CD8-positive, alpha-beta memory T cell (primary cell): ENCODE measurements at places on chromosomes 5 and 9. TPM values are rescaled to one million over a fixed set of nuclear protein-coding genes. Genes with fewer than 3 reads are reported as not detected.

DNA sequence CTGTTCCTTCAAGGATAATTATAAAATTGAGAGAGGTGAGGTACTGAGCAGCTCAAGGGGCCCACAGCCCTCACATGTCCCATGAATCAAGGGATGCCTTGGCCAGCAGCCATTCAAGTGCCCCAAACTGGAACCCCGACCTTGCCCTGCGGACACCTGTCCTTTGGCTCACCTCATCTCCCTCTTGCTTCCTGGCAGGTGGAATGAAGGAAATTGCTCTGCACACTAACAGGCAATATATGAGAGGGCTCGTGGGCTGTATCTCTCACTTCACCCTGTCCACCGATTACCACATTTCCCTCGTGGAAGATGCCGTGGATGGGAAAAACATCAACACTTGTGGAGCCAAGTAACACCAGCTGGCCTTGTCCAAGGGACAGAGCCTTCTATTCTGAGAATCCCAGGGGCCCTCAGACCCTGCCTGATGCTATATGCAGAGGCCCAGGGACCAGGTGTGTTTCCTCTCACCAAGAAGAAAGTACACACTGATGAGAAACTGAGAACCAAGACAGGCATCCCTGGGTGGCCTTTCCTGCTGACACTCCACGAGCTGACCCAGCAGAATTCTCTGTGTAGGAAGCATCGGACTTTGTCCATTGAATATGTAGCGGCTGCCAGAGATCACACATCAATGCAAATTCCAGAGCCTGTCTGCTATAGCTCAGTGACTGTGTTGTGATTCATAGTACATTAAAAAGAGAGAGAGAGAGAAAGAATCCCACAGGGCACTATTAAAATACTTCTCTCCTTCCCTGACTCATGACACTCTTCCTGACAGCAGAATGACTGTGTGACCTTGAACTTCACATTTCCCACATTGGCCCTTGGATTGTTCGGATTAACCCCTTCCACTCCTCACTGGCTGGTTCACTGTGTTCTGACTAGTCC, 92.6 kb downstream of the LIFR start:
- H3K4me1 ChIP-seq, result no peaks in the 10 kb centered on the region
- no peaks in the 10 kb centered on the region for H3K36me3 ChIP-seq
- peaks cover 10% of the 10 kb centered on the region for H3K27me3 ChIP-seq

- H3K4me1 ChIP-seq, result peaks cover 9% of the 10 kb centered on the region
- no peak for DNase-seq
- H3K36me3 ChIP-seq, result no peaks in the 10 kb centered on the region
- peaks cover 10% of the 10 kb centered on the region for H3K27me3 ChIP-seq
- H3K4me3 ChIP-seq, result no peak overlapping the region
- H3K27ac ChIP-seq, result no peak overlapping the region
Measured at GRCh38 chr5:132298298-132299212, 4.4 kb downstream of the SLC22A4 start.

- H3K4me1 ChIP-seq, result no peaks in the 10 kb centered on the region
- H3K27me3 ChIP-seq, result no peaks in the 10 kb centered on the region
- no peak for DNase-seq
- H3K4me3 ChIP-seq, result no peak overlapping the region
Measured at GRCh38 chr5:5716665-5717064, 294.2 kb downstream of the ICE1 start.

DNA sequence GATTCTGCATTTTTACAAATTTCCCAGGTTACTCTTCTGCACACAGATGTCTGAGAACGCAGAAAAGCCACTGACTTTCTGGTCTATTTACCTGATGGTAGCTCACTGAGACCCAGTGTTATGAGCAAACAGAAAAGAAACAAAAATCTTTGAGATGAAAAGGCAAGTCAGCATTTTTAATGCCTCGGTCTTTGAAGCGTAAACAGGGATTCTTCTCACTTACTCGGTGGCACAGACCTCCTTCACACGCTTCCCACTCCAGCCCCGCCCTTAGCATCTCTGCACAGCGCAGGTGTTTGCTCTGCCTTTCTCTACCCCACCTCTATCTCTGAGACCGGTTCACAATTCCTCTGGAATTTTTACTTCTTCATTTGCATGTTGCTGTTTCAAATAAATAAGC, 195.0 kb upstream of the IRX1 start:
- no peak overlapping the region for H3K27ac ChIP-seq
- no peak for DNase-seq
- H3K27me3 ChIP-seq, result no peaks in the 10 kb centered on the region
- no peaks in the 10 kb centered on the region for H3K4me1 ChIP-seq
- H3K36me3 ChIP-seq, result no peaks in the 10 kb centered on the region

DNA sequence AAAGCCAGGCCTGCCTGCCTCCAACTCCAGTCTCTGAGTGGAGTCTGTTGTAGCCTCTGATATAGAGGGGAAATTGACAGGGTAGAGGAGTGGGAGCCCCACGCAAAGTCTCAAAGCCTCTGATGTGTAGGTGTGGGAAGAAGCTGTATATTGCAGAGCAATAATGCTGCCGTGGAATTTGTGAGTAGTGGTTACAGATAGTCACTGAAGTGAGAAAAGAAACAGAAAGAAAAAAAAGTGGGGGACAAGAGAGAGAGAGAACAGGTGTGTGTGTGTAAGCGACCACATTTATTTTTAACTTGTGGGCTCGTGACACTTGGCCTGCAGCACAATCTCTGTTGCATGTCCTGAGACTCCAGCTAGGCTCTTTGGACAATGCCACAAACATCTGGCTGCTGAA, 227.8 kb downstream of the NSG2 start:
- no peak for DNase-seq
- H3K4me1 ChIP-seq, result no peaks in the 10 kb centered on the region
- no peaks in the 10 kb centered on the region for H3K36me3 ChIP-seq
- no peak overlapping the region for H3K27ac ChIP-seq
- no peak overlapping the region for H3K4me3 ChIP-seq

DNA sequence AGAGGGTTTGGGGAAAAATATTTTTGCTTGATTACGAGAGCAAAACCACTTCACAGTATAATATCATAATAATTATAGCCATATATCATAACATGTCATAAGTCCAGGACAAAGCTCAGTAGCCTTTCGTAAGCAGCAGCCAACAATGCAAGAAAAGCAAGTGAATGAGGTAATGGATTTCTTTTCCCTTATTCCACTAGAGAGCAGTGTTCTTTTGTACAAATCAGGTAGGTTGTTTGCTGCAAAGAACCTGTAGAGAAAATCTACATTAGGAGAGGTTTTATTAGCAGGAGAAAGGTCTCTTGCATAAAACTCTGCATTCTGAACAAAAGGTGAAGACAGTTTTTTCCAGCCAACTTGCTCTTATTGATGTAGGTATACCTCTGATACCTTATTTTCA, 1033.4 kb downstream of the TLE4 start:
- H3K4me3 ChIP-seq, result no peak overlapping the region
- no peak for DNase-seq
- no peaks in the 10 kb centered on the region for H3K27me3 ChIP-seq
- H3K27ac ChIP-seq, result no peak overlapping the region
- H3K36me3 ChIP-seq, result no peaks in the 10 kb centered on the region
- no peaks in the 10 kb centered on the region for H3K4me1 ChIP-seq

DNA sequence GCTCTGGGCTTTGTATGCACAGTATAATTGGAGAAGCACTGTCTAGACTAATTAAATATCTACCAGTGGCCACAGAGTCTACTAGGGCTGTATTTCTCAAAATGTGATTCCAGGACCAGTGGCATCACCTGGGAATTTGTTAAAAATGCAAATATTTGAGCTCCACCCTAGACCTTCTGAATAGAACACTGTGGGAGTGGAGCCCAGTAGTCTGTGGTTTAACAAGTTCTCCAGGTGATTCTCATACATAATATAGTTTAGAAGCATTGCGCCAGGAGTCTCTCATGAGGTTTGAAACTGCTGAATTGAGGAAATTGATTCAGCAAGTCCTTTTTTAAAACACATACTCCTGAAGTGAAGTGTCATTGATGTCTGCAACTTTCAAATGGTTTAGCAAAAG, 74.7 kb downstream of the FCHO2 start:
- no peaks in the 10 kb centered on the region for H3K4me1 ChIP-seq
- no peak overlapping the region for H3K27ac ChIP-seq
- H3K36me3 ChIP-seq, result no peaks in the 10 kb centered on the region

GRCh38 chr5:15579193-15579990, 79.4 kb downstream of the FBXL7 start:
- H3K36me3 ChIP-seq, result no peaks in the 10 kb centered on the region
- no peak overlapping the region for H3K27ac ChIP-seq
- no peak for DNase-seq
- H3K4me3 ChIP-seq, result no peak overlapping the region

DNA sequence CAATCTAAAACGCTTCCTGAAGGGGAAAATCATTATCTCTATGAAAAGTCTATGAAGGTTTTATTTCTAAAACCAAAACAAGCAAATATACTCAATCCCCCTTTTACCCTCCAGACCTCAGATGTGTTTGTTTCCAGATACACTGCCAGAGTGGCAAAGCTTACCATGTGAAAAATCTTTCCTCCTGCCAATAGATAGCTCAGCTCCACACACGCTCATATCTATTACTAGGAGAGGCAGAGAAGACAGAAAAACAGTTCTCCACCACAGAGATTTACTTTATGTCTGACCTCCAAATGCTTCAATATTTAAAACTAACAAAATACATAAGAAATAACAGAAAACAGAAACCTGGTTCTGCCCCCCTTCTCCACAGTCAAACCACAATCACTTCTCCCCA, 7.0 kb downstream of the IRX2 start:
- no peaks in the 10 kb centered on the region for H3K36me3 ChIP-seq
- no peaks in the 10 kb centered on the region for H3K4me1 ChIP-seq
- no peak overlapping the region for H3K4me3 ChIP-seq
- no peak overlapping the region for H3K27ac ChIP-seq
- H3K27me3 ChIP-seq, result peaks cover 11% of the 10 kb centered on the region

- H3K27ac ChIP-seq, result no peak overlapping the region
- H3K4me3 ChIP-seq, result no peak overlapping the region
- no peaks in the 10 kb centered on the region for H3K36me3 ChIP-seq
- H3K4me1 ChIP-seq, result no peaks in the 10 kb centered on the region
- H3K27me3 ChIP-seq, result no peaks in the 10 kb centered on the region
- DNase-seq, result no peak
Measured at GRCh38 chr5:122406181-122406580, 94.1 kb downstream of the SNCAIP start.

GRCh38 chr5:170416526-170416925, 27.4 kb upstream of the KCNMB1 start:
- no peak overlapping the region for H3K4me3 ChIP-seq
- H3K4me1 ChIP-seq, result peaks cover 22% of the 10 kb centered on the region
- no peaks in the 10 kb centered on the region for H3K27me3 ChIP-seq
- no peak for DNase-seq
- no peaks in the 10 kb centered on the region for H3K36me3 ChIP-seq

GRCh38 chr5:127260686-127261085, 29.9 kb upstream of the MEGF10 start:
- no peak overlapping the region for H3K4me3 ChIP-seq
- no peak overlapping the region for H3K27ac ChIP-seq
- H3K36me3 ChIP-seq, result no peaks in the 10 kb centered on the region
- H3K27me3 ChIP-seq, result no peaks in the 10 kb centered on the region

DNA sequence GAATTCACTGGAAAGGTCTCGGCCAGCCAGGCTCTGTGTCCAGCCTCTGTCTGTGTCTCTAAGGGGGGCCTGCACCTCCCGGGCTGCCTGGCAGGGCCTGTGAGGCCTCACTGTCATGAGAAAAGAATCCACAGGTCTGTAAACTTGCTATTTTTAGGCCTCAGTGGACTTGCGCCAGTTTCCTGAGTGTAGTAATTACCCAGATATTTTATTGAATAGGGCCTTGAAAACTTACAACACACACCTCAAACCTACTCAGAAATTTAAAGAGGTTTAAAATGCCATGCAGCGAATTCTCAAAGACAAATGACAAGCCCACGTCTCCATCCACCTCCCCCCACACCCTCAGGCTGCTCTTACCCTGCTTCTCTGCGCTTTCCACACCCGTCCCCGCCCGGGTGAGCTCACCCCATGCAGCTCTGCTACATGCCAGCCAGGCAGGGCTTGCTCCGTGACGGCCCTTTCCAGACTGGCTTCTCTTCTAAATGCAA, 8.8 kb upstream of the TENT4A start:
- no peak overlapping the region for H3K27ac ChIP-seq
- no peak overlapping the region for H3K4me3 ChIP-seq
- peaks cover 6% of the 10 kb centered on the region for H3K27me3 ChIP-seq
- no peaks in the 10 kb centered on the region for H3K4me1 ChIP-seq
- DNase-seq, result no peak

DNA sequence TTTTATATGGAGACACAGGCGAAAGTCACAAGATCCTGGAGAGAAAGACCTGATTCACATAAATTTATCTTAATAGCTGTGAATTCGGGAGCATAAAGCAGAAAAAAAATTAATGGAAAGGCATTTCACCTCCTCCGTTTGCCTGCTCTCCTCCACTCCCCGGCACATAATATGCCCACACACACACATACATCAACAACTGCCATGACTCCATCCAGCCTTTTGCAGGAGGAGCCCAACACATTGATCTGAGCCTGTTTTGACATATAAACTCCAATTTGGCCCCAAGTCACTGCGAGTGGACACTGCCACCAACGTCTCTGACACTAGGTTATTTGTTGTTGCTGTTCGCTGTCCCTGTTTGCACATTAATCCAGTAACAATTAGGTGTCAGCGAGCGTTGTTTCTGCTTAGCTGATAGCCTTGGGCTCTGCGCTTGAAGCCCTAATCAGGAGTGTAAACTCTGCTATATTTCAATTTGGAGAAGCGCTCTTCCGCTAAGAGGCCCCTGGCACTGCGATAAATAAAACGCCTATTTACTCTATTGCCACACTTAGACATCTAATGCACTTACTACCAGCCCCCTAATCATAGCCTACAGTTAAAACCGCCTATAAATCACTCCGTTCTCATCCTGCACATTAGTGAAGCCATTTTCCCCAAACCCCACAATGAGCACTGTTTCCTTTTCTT, 195.8 kb upstream of the TBCA start:
- DNase-seq, result no peak
- H3K4me3 ChIP-seq, result no peak overlapping the region
- H3K27me3 ChIP-seq, result peaks cover 21% of the 10 kb centered on the region
- H3K4me1 ChIP-seq, result peaks cover 14% of the 10 kb centered on the region
- no peak overlapping the region for H3K27ac ChIP-seq

- no peak for DNase-seq
- no peaks in the 10 kb centered on the region for H3K4me1 ChIP-seq
- no peaks in the 10 kb centered on the region for H3K36me3 ChIP-seq
- no peaks in the 10 kb centered on the region for H3K27me3 ChIP-seq
Measured at GRCh38 chr5:158600679-158601078, 499.0 kb downstream of the EBF1 start.

DNA sequence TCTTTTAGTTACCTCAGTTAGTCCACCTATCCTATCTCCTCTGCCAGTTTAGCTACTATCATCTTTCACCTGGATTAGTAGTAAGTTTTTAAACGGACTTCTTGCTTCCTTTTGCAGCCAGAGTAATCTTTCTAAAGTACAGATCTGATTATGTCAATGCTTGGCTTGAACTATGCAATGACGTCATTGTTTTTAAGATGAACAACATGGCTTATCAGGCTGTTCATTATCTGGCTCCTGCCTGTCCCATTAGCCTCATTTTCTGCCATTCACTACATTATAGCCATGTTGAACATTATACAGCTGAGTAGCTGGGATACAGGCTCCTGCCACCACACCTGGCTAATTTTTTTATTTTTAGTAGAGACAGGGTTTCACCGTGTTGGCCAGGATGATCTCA, 98.7 kb downstream of the RANBP17 start:
- no peaks in the 10 kb centered on the region for H3K4me1 ChIP-seq
- no peak overlapping the region for H3K27ac ChIP-seq
- no peak overlapping the region for H3K4me3 ChIP-seq
- no peak for DNase-seq
- H3K27me3 ChIP-seq, result no peaks in the 10 kb centered on the region

The MRPS2 gene
- total RNA-seq, result 71.0 TPM

The LRRC14B gene
- total RNA-seq, result not detected

The TMC1 gene
- not detected for total RNA-seq

The ANKRD34B gene
- total RNA-seq, result not detected

The NPR2 gene
- 8.6 TPM for total RNA-seq

The TTC23L gene
- total RNA-seq, result 0.63 TPM
